ENCODE measurements at places on chromosomes 12 and 14.

- no peak for DNase-seq
Measured at GRCh38 chr14:98914942-98915341, 357.1 kb downstream of the BCL11B start.

DNA sequence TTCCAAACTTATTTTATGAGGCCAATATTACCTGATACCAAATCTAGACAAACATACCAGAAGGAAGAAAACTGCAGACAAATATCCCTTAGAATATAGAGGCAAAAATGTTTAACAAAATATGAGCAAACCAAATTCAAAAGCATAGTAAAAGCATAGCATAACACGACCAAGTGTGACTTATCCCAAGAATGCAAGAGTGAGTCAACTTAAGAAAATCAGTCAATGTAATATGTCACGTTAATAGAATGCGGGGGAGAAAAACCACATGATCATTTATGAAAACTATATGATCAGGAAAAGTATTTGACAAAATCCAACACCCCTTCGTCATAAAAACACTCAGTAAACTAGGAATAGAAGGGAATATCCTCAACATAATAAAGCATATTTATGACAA lies 217.3 kb downstream of the ADGRD1 start:
- DNase-seq: no peak

DNA sequence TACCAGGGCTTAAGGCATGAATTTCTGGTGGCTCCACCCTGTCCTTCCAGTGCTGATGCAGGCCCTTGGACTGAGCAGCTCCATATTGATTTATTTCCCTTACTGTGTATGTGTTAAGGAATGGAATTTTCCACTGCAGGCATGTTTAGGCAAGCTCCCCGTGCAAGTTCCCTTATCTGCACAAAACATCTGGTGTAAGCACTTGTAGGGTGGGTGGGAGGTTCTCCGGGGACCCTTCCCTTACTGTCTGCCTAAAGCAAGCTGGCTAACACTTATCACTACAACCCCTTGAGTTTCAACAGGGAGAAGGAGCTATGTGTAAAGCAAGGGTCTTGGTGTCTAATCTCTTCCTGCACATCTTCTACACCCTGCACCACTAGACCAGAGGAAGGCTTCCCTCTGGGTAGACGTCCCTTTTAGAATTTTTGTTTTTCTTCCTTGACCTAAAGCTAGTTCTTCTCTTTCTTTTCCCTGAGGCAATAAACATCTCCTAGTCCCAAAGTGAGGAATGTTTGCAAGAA lies 22.0 kb upstream of the DRAM1 start:
- no peak for DNase-seq

DNA sequence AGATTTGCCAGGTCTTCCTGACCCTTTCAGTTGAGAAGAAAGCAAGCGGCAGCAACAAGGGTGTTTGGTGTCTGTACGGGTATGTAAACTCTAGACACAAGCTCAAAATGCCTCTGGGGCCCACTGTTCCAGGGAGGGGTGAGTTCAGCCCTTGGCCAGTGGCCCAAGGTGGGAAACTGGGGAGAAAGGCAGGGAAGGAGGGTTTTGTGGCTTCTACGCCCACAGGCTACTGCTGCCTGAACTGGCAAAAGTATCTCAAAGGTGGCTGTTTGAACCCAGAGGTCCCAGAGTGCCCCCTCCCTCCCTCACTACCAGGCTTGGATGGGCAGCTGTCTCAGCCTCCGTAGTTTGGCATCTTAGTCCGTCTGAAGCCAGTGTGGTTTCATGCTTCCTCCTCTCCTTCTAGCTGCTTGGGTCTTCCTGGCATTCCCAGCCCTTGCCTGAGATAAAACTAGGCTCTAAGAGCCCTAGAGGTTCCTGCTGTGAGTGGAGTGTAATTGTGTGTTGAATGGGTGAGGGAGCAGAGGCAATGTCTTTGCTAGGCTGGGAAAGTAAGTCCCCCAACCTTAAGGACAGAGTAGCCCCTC lies 5.5 kb downstream of the HOXC5 start:
- DNase-seq: no peak

DNA sequence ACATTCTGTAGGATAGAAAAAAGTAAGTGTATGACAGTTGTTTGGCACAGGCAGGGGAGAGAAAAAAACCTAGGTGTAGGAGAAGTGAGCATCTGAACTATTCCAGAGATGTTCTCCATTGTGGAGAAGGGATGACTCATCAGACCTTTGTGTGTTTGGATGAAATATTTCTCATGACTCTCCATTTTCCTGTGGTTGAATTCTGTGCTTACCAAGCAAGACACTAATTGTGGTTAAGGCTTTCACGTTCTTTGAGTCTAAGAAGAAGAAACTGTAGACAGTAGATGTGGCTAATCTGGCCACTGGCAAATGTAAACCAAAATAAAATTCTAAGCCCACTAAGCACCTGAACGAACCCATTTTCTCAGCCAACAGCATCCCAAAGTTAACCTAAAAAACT lies 107.9 kb upstream of the GZMB start:
- DNase-seq: no peak

GRCh38 chr14:93804654-93805053 lies 16.4 kb upstream of the PRIMA1 start:
- no peak for DNase-seq

GRCh38 chr14:53948205-53948884 lies 8.3 kb downstream of the BMP4 start:
- no peak for DNase-seq

DNA sequence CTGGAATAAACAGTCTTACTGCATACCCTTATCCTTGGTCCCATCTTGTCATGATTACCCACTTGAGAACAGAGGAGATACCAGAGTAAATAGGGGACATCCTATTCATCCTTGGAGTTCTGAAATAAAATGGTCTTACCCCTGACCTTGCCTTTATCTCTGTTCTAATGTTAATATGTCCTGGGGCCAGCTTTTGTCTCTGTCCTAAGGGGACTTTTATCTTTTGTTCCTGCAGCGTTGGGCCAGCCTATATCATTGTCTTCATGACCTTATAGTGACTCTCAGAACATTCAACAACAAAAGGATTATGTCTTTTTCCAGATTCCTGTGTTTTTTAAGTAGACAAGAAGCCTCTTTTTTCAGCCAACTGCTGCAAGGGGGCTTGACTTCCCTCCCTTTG lies 1057.5 kb downstream of the LRFN5 start:
- DNase-seq: no peak

GRCh38 chr14:77222546-77223225 lies 41.1 kb downstream of the TMEM63C start:
- DNase-seq: no peak

DNA sequence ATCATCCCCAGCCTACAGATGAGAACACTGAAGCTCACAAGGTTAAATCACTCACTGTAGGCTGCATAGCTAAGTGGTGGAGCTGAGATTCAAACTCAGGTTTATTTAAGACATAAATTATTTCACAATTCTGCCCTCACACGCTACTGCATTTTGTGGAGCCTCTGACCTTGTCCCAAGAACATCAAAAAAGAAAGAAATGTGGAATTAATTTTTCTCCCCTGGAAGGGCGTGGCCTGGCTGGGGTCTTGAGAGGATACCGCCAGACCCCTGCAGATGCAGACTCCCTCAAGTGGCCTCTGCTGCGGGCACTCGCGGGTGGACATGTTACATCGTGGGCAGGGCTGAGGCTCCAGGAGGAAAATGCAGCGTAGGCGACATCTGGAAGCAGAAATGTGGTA lies 40.6 kb downstream of the LTBP2 start:
- DNase-seq: no peak

GRCh38 chr12:53219956-53220693 lies 11.9 kb downstream of the RARG start:
- DNase-seq: peak; percentile 82

DNA sequence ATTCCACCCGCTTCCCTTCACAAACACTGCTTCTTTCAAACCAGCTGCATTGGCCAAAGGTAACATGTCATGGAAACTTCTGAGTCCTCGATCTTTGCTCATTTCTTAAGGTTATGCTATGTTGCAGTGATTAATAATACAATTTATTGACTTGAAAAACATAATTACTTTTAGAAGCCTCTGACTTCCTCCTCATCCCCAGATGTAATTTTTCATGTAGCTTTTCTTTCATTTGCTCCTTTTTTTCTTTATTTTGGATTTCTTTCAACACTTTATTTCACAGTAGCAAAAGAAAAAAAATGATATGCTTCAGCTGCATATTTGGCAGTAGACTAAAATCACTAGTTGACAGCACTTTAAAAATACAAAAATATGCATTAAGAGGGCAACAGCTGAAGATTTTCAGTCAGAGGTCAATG lies 116.2 kb downstream of the LRRIQ1 start:
- DNase-seq: no peak

- no peak for DNase-seq
Measured at GRCh38 chr14:22420598-22421186, 168.3 kb downstream of the DAD1 start.

GRCh38 chr14:74517731-74518130 lies 24.2 kb downstream of the ISCA2 start:
- DNase-seq: no peak

GRCh38 chr12:99035803-99036202 lies 390.7 kb downstream of the APAF1 start:
- no peak for DNase-seq
